PC-9 (cell line): ENCODE measurements at places on chromosomes 2 and 18. TPM values are rescaled to one million over a fixed set of nuclear protein-coding genes. Genes with fewer than 3 reads are reported as not detected.
A peak's percentile ranks its signal among the peaks of the same experiment; 100 is the strongest.

DNA sequence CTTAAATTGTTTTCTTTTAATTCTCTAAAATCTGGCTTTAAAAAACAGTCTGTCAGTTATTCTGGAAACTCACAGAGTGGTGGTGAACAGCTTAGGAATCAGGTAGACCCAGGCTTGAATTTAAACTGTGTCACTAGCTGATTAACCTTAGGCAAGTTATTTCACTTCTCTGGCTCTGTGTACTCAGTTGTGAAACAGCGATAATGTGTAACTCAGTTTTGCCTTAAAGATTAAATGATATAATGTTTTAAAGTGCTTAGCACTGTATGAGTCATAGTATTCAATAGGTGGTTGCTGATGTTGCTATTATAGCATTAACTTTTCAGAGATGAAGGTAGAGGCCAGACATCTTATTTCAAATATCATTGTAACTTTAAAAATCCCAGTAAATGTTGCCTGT lies 40.7 kb downstream of the PKP4 start:
- no peak overlapping the region for H3K4me3 ChIP-seq
- H3K4me1 ChIP-seq: peaks cover 20% of the 10 kb centered on the region
- no peak for DNase-seq
- no peaks in the 10 kb centered on the region for H3K36me3 ChIP-seq
- peak overlapping the region; percentile 45 for H3K27ac ChIP-seq
- H3K27me3 ChIP-seq: no peaks in the 10 kb centered on the region

DNA sequence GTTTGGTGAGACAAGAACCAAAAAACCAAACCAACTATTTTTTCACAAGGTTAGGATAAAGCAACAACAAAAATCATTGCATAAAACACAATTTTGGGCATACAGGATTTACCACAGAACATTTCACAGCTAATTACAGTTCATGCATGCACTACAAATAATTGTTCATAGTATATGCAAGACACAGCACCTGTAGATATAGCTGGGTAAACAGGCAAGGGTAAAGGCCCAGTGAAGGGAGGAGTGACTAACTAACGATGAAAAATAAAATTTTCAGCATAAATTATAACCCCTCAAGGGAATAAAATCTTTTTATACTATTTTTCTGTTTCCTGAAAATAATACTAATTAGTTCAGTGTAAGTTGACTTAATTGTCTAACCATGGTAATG lies 73.3 kb upstream of the CCDC141 start:
- H3K36me3 ChIP-seq: no peaks in the 10 kb centered on the region
- no peaks in the 10 kb centered on the region for H3K27me3 ChIP-seq
- H3K4me1 ChIP-seq: no peaks in the 10 kb centered on the region
- H3K4me3 ChIP-seq: no peak overlapping the region
- DNase-seq: no peak

DNA sequence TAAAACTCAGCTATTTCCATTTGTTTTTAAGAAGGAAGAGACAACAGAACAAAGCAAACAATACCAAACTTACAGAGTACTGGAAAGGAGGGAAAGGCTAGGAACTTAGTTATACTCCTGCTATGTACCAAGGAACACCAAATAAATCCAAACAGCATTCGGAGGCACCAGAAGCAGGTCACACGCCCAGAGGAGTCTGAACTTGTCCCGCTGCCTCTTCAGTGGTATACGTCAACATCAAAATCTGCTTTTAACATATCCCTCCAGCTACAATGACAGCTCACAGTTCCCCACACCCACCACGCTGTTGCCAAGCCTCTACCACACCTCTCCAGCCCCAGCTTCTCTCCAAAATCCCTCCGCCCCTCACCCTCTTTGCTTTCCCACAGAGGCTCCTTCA lies 17.3 kb downstream of the C2orf76 start:
- DNase-seq: no peak
- peaks cover 4% of the 10 kb centered on the region; the same call in 1 of the 2 replicates for H3K4me1 ChIP-seq
- no peaks in the 10 kb centered on the region for H3K36me3 ChIP-seq
- no peaks in the 10 kb centered on the region for H3K27me3 ChIP-seq

The SGO2 gene
- 17.8 and 25.0 TPM in 2 replicates for total RNA-seq

The IL37 gene
- 1.0 and 1.7 TPM in 2 replicates for total RNA-seq

DNA sequence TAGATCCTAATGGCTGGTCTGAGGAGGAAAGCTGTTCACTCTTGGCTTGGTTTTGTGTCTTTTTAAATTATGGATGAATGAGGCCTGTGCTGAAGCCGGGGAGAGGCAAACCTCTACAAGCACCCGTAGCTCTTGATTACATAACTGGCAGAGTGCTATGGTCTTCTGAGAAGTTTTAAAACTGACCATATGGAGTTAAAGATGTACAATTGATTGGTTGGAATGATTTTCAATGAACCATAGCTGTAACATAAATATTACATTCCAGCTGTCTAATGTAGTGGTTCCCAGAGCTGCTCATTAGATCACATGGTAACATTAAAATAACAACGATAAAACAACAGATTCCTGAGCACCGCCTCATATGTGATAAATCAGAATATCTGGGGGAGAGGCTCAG lies 71.1 kb upstream of the MAP4K3 start:
- H3K4me1 ChIP-seq: peaks cover 21% of the 10 kb centered on the region; the same call in 1 of the 2 replicates
- no peak overlapping the region for H3K4me3 ChIP-seq
- H3K27ac ChIP-seq: no peak overlapping the region
- no peaks in the 10 kb centered on the region for H3K36me3 ChIP-seq

The CD8A gene
- total RNA-seq: 0.28 and 0.45 TPM in 2 replicates

GRCh38 chr2:62672601-62673000 lies 32.9 kb upstream of the EHBP1 start:
- peak; percentile 54 for DNase-seq
- H3K4me1 ChIP-seq: peaks cover 9% of the 10 kb centered on the region
- no peaks in the 10 kb centered on the region for H3K36me3 ChIP-seq
- H3K27me3 ChIP-seq: no peaks in the 10 kb centered on the region
- H3K27ac ChIP-seq: no peak overlapping the region
- H3K4me3 ChIP-seq: no peak overlapping the region

DNA sequence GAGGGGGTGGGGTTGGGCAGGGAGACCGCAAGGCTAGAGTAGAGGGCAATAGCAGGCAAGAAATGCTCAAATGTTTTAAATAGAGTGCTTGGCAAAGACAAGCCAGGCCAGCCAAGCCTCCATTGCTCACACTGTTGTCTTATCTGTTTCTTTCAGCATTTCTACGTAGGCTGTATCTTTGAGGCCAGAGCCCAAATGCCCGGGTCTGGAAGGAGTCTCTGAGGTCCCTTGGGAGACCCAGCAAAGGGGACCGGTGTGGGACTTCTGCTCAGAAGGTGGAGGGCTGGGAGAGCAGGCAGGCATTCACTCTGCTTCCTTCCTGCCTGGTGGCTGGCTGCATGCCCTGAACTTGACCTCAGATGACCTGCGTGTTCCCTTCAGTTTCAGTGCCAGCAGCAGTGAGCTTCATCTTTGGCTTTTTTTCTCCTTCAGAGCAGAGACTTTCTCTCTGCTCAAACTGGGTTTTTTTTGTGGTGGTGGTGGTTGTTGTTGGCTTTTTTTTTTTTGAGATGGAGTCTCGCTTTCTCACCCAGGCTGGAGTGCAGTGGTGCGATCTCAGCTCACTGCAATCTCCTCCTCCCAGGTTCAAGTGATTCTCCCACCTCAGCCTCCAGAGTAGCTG lies 13.7 kb upstream of the TET3 start:
- no peaks in the 10 kb centered on the region for H3K27me3 ChIP-seq
- no peaks in the 10 kb centered on the region for H3K36me3 ChIP-seq
- H3K27ac ChIP-seq: no peak overlapping the region
- DNase-seq: no peak

GRCh38 chr2:207658156-207658555 lies 33.0 kb upstream of the METTL21A start:
- H3K36me3 ChIP-seq: no peaks in the 10 kb centered on the region
- no peaks in the 10 kb centered on the region for H3K27me3 ChIP-seq
- H3K4me3 ChIP-seq: no peak overlapping the region
- H3K27ac ChIP-seq: no peak overlapping the region
- DNase-seq: no peak
- H3K4me1 ChIP-seq: no peaks in the 10 kb centered on the region

The SCYGR4 gene
- total RNA-seq: not detected in 2 replicates

DNA sequence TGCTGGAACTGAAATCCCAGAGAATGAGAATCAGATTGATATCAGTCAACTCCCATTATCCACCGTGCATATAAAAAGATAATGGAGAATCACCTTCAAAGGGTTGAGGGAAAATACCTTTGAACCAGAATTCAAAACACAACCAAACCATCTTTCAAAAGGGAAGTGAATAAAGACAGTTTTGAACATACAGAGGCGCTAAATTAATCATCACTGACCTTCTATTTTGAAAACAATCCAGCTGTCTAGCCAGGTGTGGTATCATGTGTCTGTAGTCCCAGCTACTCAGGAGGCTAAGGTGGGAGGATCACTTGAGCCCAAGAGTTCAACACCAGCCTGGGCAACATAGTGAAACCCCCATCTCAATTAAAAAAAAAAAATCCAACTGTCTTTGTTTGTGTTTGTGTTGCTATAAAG lies 63.6 kb downstream of the TRABD2A start:
- H3K27ac ChIP-seq: no peak overlapping the region
- no peak overlapping the region for H3K4me3 ChIP-seq
- peaks cover 58% of the 10 kb centered on the region for H3K27me3 ChIP-seq
- no peaks in the 10 kb centered on the region for H3K36me3 ChIP-seq

The ANKRD30BL gene
- total RNA-seq: not detected in 2 replicates

- H3K36me3 ChIP-seq: no peaks in the 10 kb centered on the region
- H3K4me3 ChIP-seq: no peak overlapping the region
- peaks cover 23% of the 10 kb centered on the region for H3K4me1 ChIP-seq
- no peak for DNase-seq
Observed at GRCh38 chr2:120528051-120528692, 182.2 kb downstream of the INHBB start.

- H3K36me3 ChIP-seq: no peaks in the 10 kb centered on the region
- H3K27me3 ChIP-seq: no peaks in the 10 kb centered on the region
- H3K4me3 ChIP-seq: no peak overlapping the region
- 0 out of 2 replicates have a peak, but pooled peaks cover 4% of the 10 kb centered on the region for H3K4me1 ChIP-seq
- H3K27ac ChIP-seq: no peak overlapping the region
Observed at GRCh38 chr18:30971338-30971956, 71.1 kb downstream of the DSC3 start.

DNA sequence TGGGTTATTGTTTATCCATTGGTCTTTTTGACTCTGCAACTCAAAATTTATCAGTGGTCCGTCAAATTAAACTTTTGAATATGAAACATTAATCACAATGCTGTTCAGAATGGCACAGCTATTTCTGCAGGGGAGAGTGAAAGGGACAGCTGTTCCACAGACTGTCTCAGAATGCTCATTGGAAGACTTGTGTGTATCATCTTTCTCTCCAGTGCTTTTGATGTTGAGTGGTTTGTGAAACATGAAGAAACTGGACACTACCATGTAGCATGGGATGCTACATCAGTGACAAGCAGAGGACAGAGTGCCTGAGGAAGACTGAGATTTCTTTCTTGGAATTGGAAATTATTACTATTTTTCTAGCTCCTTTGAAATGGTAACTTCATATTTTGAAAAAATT lies 115.7 kb downstream of the PLCL1 start:
- no peaks in the 10 kb centered on the region for H3K36me3 ChIP-seq
- no peaks in the 10 kb centered on the region for H3K27me3 ChIP-seq
- H3K4me1 ChIP-seq: no peaks in the 10 kb centered on the region
- DNase-seq: no peak

DNA sequence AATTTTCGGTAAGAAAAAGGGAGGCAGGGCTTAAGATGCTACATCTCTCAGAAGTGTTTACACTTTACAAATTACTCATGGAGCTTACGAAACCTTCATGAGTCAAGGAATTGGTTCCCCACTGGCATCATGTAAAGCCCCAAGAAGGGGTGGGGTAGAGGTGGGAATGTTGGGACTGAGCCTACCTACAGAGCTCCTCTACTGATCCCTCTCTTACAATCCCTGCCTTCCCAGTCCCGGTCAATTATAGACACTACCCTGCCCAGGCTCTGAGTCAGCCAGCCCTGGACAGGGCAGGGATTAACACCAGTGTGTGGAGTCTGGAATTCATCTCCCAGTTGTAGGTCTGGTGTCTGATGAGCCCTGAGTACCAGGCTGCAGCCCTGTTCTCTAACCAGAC lies 248.9 kb downstream of the PAX3 start:
- peak; percentile 71 for DNase-seq
- H3K4me3 ChIP-seq: no peak overlapping the region
- H3K4me1 ChIP-seq: peaks cover 10% of the 10 kb centered on the region
- H3K27me3 ChIP-seq: peaks cover 9% of the 10 kb centered on the region
- H3K36me3 ChIP-seq: no peaks in the 10 kb centered on the region
- no peak overlapping the region for H3K27ac ChIP-seq

The ZNF532 gene
- 19.1 and 21.1 TPM in 2 replicates for total RNA-seq

The EPB41L3 gene
- total RNA-seq: not detected in 2 replicates

GRCh38 chr2:12493031-12493513 lies 223.7 kb upstream of the TRIB2 start:
- no peaks in the 10 kb centered on the region for H3K36me3 ChIP-seq
- peaks cover 12% of the 10 kb centered on the region for H3K4me1 ChIP-seq
- H3K27me3 ChIP-seq: no peaks in the 10 kb centered on the region
- peak overlapping the region; percentile 23 for H3K27ac ChIP-seq
- H3K4me3 ChIP-seq: no peak overlapping the region
- peak; percentile 76 for DNase-seq

DNA sequence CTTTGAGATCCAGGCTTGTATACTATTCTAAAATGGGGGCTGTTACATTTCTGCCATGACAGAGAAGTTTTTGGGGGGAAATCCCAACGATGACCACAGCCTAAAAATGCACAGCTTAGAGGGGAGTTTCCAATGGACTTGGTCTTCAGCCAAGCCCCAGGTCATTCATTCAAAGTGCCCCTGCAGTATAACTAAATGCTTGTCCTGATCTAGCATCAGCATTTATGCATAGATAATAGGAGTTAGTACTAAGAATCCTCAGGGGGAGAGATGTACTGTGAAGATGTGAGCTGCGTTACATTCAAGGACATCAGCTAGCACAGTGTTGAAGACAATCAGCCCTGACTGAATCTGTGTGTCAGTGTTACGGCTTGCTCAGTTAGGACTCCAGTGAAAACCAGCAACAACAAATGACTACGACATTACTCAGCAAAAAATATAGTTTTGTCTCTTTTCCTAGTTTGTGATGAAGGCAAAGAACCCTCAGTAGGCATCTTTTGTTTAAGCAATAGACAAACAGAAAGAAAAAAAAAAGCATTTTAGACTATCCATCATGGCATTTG lies 160.9 kb downstream of the ZEB2 start:
- H3K27me3 ChIP-seq: no peaks in the 10 kb centered on the region
- no peak overlapping the region for H3K4me3 ChIP-seq
- H3K36me3 ChIP-seq: no peaks in the 10 kb centered on the region
- peaks cover 32% of the 10 kb centered on the region for H3K4me1 ChIP-seq

The CFAP53 gene
- total RNA-seq: 1.9 and 2.1 TPM in 2 replicates

DNA sequence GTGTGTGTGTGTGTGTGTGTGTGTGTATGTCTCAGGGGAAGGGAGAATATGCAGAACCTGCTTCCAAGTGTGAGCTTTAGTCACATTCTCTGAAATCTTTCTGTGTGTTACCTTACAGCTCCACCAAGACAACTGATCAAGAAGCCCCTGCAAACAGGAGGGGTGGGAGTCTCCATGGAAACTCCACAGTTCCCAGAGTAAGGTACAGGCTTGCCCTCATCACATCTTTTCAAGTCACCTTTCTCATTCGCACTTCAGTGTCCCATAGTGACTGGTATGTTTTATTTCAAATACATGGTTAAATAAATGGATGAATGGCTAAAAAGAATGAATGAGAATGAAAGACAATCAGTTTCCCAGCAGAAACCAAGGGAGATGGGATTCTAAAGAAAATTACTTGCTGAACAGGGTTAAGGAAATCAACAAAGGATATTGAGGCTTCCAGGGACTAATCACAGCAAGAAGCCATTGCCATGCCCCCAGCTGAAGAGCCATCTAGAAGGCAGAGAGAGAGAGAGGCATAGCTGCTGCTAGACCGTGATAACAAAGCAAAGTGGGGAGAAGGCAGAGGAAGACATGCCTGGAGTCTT lies 987.2 kb upstream of the CELF4 start:
- H3K36me3 ChIP-seq: no peaks in the 10 kb centered on the region
- H3K27me3 ChIP-seq: no peaks in the 10 kb centered on the region
- H3K4me3 ChIP-seq: no peak overlapping the region
